ENCODE measurements at places on chromosomes 3 and 15.

GRCh38 chr3:63655519-63655918 is 3.0 kb downstream of the SNTN start:
- no peak for DNase-seq

GRCh38 chr15:92634060-92634459 is 21.5 kb downstream of the FAM174B start:
- no peak for DNase-seq

GRCh38 chr3:83524901-83525300 is 1433.9 kb upstream of the CADM2 start:
- no peak for DNase-seq

DNA sequence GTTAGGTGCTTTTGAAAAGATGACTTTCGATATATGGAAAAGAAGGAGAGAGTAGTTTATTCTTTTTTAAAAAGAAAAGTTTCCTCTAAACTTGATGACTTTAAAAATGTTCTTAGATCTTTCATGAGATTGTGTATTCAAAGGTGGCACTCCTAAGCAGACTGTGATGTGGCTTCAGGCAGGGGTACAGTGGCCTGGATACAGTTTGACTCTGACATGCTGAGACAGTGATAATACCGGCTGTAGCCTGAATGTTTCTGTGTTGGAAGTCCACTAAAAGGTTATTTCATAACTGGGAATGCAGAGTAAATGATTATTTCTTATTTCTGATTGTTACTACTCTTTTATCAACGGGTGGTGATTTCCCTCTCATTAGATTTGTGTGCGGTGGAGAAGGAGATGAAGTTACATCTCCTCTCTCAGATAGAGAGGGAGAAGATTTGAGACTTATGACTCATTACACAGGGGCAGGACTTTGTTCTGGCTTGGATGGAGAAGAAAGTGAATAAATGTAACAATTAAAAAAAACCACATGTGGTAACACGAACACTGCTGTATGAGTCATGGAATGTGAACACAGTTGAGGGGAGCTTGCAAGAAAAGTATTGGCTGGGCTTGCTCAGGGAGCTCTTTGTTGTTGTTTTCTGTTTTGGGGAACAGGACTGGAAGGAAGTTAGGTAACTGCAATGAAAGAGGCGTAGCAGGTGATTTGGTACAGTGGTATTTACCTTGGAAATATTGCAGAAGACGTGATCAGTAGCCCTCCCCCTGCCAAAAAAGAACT is 21.6 kb downstream of the SPTSSB start:
- DNase-seq = no peak

GRCh38 chr3:14376348-14377043 is 25.9 kb upstream of the SLC6A6 start:
- no peak for DNase-seq
